GM12864 (cell line): ENCODE measurements at places on chromosomes 3 and 15.

GRCh38 chr3:110526777-110527727 lies 544.6 kb upstream of the NECTIN3 start:
- DNase-seq = no peak

DNA sequence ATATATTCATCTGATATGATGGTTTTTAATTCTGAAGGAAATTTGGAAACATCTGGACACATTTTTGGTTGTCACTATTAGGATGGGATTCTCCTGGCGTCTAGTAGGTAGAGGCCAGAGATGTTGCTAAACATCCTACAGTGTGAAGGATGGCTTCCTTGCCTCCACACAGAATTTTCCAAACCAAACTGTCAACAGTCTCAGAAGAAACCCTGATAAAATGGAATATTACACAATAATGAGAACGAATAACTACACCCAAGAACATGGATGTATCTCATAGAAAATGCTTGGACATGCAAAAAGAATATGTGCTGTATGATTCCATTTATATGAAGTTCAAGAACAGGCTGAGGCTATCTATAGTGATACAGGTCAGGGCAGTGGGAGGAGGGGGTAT lies 79.8 kb upstream of the PSMD6 start:
- no peak for DNase-seq

DNA sequence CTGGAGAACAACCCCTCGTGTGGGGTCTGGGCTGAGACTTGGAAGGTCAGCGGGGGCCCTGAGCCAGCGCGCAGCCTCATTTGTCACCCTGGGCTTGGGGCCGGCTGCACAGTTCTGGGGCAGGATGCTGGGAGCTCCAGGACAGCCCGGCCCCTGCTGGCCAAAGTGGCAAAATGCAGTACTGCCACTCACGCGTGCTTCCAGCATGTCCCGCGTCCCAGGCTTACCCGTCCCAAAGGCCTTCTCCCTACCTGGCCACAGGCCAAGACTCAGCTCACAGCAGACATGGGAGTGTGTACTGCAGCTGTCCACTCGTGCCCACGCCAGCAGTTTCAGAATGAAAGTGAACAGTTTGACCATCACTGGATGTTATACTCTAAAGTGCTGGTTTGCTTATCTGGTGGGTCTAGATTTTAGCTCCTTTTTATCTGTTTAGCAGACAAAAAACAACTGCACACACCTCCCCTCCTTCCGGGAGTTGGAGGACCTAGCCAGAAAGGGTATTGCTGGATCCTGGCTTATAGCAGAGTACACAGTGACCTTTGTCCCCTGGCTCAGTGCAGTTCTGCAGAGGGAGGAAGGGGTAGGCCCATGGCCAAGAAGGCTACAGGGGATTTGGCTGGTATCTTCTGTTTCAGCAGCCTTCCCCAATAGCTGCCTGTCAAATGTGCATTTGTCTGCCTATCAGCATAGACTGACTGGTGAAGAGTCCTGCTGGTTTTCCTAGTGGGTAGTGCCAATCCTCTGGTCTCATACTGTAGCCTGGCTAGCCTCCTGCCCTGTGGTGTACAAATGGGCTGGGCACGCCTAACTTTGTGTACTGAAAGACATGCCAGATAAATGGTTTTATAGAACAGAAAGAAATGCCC lies 23.2 kb upstream of the IP6K2 start:
- DNase-seq = no peak

DNA sequence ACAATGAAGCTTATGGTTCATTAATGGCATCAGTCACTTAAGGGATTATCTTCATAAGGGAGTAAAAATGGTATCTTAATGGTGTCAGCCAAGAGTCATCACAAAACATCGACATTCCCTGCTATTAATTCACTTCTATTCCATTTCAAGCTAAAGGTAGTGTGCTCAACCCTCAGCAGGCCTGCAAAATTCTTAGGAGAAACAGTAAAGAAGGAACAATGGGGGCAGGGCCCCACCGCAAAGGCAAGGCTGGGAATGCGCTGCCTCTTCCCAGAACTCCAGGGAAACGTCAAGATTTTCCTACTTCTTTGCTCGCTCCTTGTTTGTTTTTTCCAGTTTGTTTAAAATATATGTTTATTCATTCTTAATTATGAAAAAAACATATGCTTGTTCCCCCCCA lies 187.3 kb upstream of the TSC22D2 start:
- DNase-seq = no peak

DNA sequence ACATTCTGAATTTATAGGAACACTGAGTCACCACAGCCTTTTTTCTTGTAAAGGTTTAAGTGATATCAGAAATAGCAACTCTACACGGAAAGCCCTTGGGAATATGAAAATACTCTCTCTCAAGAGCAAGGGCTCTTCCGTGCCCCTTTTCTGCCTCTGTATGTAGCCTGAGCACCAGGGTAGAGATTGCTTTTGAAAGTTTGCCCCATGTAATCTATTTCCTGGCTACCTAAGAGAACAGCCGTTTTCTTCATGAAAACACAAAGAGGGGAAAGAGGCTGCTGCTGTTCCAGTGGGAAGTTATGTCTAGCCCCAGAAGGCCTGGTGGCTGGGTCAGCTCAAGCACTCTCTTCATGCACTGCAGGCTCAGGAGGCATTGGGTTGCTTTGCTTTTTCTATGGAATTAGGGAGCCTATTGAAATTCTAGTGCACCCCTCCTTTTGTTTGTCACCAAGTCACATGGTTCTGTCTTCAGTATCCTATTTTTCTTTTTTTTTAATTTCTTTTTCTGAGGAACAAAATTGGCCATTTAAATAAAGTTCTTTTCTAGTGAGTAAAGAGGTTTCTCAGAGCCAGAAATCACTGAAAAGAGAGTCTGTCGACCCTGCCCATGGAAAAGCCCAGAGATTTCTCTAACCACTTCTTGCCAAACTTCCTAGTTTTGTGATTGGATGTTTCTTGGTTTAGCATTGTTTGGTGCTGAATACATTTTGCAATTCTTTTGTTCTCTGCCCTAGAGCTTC lies 39.5 kb downstream of the TIGIT start:
- DNase-seq = no peak

GRCh38 chr3:184694716-184695115 lies 17.1 kb downstream of the MAGEF1 start:
- DNase-seq = no peak

GRCh38 chr15:51205050-51205975 lies 110.6 kb upstream of the TNFAIP8L3 start:
- no peak for DNase-seq

DNA sequence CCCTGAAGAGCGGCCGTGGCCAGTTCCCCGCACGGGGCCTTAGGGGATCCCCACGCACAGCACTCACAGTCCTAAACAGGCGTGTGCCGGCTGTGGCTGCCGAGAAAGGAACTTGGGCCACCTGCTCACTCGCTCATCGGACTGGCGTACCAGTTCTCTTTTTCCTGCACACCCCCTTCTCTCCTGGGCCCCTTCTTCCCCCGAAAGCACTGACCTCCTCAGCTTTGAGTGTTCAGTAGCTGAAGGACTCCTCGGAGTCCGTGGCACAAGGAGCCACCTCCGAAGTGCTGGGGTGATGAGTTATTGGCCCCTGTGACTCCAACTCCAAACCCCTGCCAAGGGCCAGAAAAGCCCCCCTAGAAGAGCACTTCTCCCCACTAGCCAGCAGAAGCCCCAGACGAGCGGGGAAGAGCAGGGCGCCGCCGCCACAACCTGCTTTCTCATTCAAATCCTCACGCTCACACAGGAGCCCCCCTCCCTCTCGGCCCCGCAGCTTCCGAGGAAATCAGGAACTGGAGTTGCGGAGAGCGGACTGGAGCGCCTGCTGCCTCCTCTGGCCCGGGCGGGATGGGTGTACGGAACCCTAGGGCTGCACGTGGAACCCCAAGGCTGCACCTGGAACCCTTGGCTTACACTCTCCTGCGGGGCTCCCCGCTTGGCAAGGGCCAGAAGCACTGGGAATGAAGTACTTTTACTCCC lies at the start of gene PLCH1:
TSS of gene PLCH1 (minus strand) at position 446 of the 699 bp plus-strand sequence. CDS start 40,847 bp downstream, outside the sequence.
- DNase-seq = no peak

GRCh38 chr15:39204031-39204430 lies 376.8 kb upstream of the THBS1 start:
- no peak for DNase-seq

- DNase-seq = no peak
Measured at GRCh38 chr3:138113326-138113725, 2.1 kb downstream of the DZIP1L start.

- no peak for DNase-seq
Measured at GRCh38 chr3:127110982-127111693, 81.8 kb upstream of the PRR23E start.

GRCh38 chr3:31929826-31930502 lies 51.1 kb downstream of the OSBPL10 start:
- DNase-seq = no peak
